ENCODE measurements at places on chromosomes 5 and 9.

DNA sequence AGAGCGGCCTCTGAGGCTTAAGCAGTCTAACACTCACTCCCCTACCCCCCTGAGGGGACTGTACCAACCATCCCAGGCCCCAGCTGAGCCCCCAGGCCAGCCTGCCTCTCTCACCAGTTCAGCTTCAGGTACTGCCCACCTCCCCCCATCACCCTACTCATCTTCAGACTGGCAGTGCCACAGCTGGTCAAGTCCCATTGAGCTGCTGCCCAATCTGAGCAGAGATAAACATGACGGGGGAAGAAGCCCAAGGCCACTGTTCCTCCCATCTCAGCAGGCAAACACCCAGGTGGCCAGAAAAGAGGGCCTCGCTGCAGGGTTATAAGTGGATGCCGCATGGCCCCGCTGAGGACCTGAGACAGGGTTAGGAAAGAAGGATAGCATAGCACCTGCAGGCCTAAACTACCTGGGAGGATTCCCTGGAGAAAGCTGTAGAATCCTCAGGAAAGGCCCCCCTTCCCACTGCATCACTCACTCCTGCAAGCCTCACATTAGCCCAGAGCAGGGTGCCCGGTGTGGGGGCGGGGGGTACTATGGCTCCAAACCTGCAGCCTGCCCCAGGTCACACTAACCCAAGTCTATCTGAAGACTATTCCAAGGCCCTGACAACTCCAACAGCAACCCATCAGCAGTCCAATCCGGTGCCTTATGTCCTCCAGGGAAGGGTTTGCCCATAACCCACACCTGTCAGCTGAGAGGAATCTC lies 3.6 kb downstream of the B4GALT1 start:
- H3K27me3 ChIP-seq = no peaks in the 10 kb centered on the region
- peak overlapping the region; percentile 79 for H3K27ac ChIP-seq
- H3K4me1 ChIP-seq = peaks cover 82% of the 10 kb centered on the region
- H3K36me3 ChIP-seq = peaks cover 12% of the 10 kb centered on the region
- DNase-seq = no peak
- H3K4me3 ChIP-seq = peak overlapping the region; percentile 94

DNA sequence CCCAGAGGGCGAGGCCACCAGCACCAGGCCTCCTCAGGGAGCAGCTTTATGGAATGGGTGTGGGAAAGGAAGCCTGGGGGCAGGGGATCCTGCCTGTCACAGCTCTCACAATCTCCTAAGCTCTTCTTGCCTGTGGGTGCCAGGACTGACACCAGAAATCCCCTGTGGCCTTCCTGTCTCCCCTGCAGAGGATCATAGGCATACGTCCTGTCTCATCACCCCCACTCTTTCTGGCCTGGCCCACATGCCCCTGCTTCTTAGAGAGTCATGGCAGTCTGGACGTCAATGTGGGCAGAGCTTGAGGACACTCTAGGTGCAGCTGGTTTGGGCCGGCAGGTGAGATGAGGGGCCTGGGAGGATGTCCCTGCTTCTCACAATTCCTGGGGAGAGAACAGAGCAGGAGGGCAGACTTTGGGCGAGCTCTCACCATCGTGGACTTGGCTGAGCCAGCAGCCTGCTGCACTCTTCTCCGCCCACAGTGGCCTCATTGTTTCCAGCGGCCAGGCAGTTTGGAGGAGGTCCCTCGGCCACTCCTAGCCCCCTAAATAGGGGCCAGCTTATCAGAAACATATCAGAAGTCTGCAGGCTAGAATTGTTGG lies 67.3 kb upstream of the ZFR start:
- peaks cover under 1% of the 10 kb centered on the region for H3K27me3 ChIP-seq
- H3K27ac ChIP-seq = no peak overlapping the region
- H3K4me3 ChIP-seq = no peak overlapping the region
- DNase-seq = no peak
- no peaks in the 10 kb centered on the region for H3K36me3 ChIP-seq

- DNase-seq = no peak
- no peaks in the 10 kb centered on the region for H3K27me3 ChIP-seq
- no peak overlapping the region for H3K27ac ChIP-seq
- no peak overlapping the region for H3K4me3 ChIP-seq
Measured at GRCh38 chr5:126044111-126044668, 379.0 kb upstream of the GRAMD2B start.

GRCh38 chr5:21685522-21685921 lies 1167.6 kb downstream of the CDH12 start:
- no peaks in the 10 kb centered on the region for H3K36me3 ChIP-seq
- no peaks in the 10 kb centered on the region for H3K4me1 ChIP-seq
- H3K27ac ChIP-seq = no peak overlapping the region
- no peaks in the 10 kb centered on the region for H3K27me3 ChIP-seq
- H3K4me3 ChIP-seq = no peak overlapping the region

DNA sequence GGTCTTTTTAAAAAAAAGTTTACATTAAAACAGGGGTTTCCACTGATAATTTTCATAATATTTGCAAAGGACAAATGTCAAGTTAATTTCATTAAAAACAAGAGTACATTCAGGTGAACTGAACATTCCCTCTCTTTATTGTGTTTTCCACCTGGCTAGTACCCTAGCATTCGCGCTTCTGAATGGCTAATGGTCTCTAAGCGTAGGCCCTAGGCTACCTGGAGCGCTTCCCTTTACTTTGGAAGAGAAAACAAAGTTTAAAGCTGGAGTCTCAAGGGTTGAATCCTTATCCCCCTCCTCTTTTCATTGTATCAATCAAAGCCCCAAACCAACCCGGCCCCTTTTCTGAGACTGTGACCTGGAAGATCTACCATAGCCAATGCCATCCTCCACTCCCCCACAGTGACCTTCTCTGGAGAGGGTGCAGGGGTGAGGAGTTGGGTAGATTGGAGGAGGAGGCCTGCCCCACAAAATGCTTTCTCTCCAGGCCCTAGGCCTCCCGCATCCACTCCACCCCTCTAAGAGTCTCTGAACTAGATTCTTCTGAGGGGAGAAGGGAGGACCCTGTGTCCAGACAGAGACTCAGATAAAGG lies 73.3 kb upstream of the TBCA start:
- H3K4me1 ChIP-seq = peaks cover 22% of the 10 kb centered on the region
- H3K27me3 ChIP-seq = peaks cover 18% of the 10 kb centered on the region
- no peak overlapping the region for H3K4me3 ChIP-seq
- DNase-seq = no peak
- H3K36me3 ChIP-seq = no peaks in the 10 kb centered on the region
